Mucosa of descending colon (tissue), 3 donors: ENCODE measurements at places on chromosomes 4 and X.

GRCh38 chr4:40553995-40554394 is 75.7 kb downstream of the RBM47 start:
- no peak for DNase-seq

DNA sequence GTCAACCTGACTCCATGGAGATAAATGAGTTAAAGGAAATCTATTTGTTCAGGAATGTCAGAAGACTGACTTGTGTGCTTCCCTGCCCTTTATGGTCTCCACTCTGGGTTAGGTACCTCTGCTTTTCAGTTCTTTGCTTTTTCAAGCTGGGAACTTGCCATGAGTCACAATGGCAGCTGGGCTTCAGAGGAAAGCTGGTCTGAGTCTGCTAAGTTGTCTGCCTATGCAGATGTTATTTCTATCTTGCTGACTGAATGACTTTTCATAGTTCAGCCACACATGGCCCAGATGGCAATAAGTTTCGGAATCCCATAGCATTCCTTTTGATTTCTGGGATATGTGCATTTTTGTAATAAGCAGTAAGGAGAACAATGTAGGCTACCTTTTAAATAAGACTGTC is 337.9 kb upstream of the FGF13 start:
- DNase-seq, result no peak

- DNase-seq, result no peak
Observed at GRCh38 chr4:134862116-134862515, 660.5 kb upstream of the PABPC4L start.

DNA sequence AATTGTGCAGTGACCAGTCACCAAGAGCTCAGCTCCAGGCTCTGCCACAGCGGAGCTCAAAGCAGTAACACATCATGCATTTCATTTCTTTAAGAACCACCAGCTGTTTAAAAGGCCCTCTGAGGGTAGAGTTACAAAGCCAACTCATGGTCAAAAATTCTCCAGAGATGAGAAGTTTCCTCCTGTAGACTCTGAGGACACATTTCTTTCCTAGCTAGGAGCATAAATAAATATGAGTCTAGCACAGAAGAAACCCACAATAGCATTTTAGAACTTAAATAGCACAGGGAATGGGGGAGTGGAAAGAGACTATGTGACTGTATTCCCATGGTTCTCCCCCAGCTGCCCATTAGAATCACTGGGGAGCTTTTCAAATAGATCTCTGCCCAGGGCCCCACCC is 6.5 kb upstream of the CRMP1 start:
- no peak for DNase-seq

GRCh38 chr4:177190995-177191580 is 118.6 kb upstream of the NEIL3 start:
- DNase-seq, result no peak

- no peak for DNase-seq
Observed at GRCh38 chr4:47372561-47372960, 90.9 kb downstream of the COMMD8 start.

- DNase-seq, result no peak
Observed at GRCh38 chr4:37157476-37158167, 86.9 kb upstream of the NWD2 start.

DNA sequence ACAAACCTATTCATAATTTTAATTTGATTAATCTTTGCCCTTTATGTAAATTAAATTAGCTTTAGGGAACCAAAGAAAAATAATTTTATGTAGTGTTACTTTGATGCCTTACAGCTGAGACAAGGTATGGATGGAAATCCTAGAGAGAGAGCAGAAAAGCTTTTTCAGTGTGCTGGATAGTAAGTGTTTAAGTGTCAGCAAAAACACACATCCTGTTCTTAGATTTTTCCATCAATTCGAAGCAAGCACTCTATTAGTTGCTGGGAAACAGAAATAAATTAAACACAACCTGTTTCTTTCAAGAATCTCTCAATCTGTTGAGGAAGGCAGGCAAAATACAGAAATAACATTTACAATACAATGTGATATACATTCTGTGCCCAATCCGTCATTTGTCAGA is 327.8 kb downstream of the GALNTL6 start:
- no peak for DNase-seq

- no peak for DNase-seq
Observed at GRCh38 chr4:1960170-1960825, 48.5 kb downstream of the NELFA start.

DNA sequence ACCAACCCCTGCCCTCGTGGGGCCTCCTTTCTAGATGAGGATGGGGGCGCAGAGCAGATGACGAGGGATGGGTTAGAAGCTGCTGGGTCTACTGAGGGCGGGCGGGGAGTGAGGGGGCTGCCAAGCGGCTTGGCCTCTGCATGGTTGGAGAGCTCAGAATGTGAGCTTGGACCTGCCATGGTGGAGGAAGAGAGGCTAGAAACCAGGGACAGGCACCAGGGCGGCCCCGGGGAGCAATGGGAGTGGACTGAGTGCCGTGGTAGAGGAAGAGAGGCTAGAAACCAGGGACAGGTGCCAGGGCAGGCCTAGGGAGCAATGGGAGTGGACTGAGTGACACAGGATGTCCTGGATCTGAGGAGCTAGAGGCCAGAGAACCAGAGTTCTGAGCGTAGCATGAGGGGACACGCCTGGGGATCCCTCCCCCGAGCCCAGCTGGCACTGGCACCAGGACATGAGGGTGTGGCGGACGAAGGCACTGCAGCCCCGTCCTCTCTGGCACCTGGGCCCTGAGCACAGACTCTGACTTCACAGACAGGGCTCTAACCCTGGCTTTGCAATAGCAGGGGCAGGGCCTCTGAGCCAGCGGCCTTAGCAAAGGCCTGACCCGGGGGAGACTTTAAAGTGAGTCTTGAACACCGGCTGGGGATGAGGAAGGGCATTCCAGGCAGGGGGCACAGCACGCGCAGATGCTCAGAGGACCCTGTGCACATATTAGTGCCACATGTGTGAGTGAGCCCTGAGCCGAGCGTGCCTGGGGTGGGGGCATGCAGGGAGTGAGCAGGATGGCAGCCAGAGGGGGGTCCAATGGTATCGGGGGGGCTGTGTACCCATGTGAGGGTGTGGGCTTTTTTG is 214.0 kb upstream of the PSAPL1 start:
- no peak for DNase-seq

GRCh38 chr4:38531141-38531727 is 132.8 kb upstream of the KLF3 start:
- no peak for DNase-seq

DNA sequence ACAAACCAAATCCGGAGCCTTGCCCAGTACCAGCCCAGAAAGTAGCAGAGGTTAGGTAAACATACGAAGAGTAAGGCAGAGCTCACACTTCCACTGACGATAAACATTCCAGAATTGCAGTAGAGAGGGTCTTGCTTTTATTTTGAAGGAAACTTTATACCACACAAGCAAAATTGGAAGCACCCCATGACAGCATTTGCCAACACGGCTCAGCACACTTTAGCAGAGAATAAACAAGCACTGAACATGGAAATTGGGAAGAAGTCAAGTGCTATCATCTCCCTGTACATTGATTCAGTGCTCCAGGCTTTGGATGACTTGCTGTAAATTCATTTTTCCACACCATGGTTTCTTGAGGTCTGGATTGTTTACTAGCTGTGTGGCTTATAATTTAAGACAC is 160.7 kb upstream of the FAM47C start:
- no peak for DNase-seq

GRCh38 chrX:11585174-11585573 is 80.5 kb downstream of the ARHGAP6 start:
- no peak for DNase-seq

DNA sequence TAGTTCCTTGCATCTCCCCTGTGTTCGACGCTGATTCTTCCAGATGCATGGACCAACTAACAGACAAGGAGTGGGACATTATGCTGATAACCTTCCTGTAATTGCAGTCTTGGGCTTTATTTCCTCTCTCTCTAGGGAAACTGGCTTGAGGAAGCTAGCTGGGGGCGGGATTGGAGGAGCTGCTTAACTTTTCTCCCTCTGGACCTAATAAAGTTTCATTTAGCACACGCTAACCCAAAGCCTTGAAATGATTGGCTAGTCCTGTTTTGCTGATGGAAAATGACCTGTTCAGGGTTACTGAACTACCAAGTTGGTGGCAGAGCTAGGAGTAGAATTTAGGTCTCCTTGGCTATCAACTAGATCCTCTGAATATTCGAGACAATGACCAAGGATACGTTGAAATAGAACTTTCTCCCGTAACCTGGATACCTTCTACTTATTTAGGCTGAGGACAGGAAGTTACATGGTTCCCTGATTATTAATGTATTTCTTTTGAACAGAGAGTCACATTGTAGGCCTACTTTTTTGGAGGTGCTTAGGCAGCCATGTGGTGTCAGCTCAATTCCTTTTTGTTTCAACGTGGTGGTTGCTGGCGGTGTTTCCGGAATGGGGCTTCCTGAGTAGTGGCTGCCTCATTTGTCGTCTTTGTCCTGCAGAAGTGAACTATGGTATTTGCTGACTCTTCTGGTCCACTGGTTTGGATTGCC is 2.0 kb downstream of the PGK1 start:
- peak; percentile 10 for DNase-seq

- DNase-seq, result no peak
Observed at GRCh38 chrX:19479458-19479857, 35.9 kb downstream of the MAP3K15 start.

DNA sequence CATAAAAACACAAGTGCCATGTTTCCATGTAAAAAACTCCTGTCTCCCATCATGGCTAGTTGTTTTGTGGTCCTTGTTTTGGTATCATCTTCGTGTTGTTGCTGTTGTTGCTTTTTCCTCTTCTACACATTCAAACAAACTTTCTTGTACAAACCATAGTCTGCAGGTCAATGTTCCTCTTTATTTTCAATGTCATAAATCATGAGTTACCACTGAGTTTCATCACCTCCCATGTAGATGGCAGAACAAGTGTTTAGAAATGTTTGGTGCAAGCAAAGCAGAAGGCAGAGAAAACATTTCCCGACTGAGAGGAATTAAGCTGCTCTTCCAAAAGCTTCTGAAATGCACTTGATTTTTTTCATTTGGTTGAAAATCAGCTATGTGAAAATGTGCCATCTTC is 166.0 kb downstream of the ANTXR2 start:
- no peak for DNase-seq

GRCh38 chr4:28062562-28062961 is 1201.9 kb downstream of the STIM2 start:
- DNase-seq, result no peak

- no peak for DNase-seq
Observed at GRCh38 chr4:67743194-67743593, 11.0 kb downstream of the GNRHR start.

DNA sequence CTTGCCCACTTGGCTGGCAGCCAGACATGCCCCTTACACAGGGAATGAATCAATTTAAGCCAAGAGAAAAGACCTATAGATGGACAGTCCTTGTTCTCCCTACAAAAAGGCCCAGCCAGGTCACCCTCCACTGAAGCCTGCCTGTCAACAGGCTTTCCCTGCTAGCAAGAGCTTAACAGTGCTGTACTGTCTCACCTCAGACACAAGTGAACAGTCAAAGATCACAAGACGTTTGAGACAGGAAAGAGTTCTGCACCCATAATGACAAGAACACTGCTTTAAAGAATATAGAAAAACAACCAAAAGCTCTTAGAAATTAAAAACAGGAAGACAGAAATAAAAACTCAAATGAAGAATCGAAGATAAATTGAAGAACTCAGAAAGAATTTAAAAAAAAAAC is 4.6 kb downstream of the RNF175 start:
- no peak for DNase-seq

DNA sequence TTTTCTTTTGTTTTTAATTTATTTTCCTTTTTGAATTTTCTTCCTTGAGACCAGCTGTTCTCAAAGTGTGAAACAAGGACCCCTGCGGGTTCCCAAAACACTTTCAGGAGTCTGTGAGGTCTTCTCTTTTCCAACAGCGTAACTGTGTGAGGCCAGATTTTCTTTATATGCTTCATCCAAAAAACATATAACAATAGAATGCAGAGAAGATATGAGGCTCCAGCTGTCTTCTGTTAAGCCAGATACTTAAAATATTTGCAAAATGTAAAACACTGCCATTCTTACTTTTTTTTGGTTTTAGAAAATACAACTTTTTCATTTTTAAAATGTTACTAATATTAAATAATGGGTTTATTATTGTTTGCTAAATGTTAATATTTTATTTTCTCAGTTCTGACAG is 27.8 kb downstream of the USP38 start:
- no peak for DNase-seq

DNA sequence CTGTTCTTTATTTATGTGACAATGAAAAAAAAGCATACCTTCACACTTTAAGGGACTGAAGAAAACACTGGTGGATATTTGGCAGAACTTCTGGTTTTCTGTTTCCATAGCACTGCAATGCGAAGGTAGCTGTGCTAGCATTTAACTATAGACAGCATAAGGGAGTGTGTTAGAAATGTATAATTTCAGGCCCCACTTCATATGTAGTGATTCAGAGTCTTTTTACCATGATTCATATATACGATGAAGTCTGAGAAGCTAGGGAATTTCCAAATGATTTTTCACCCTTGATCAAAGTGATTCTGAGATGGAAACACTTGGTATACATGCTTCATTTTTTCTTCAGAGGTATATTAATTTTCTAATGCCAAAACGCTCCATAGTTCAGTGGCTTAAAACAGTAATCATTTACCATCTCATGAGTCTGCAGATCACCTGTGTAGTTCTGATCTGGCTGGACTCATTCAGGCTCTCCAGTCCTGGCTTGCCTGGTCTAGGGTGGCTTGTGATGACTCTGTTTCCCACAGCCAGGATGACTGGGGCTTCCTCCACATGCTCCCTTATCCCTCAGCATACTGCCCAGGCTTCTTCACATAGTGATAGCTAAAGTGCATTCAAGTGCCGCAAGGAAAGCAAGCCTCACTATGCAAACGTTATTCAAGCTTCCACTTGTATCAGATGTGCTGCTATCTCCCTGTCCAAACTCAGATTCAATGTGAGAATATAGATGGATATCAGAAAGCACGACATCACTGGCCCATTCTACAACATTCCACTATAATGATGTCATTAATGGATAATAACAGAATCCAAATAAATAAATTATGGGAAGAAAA is 790.1 kb downstream of the TECRL start:
- no peak for DNase-seq

- DNase-seq, result no peak
Observed at GRCh38 chrX:50099331-50099730, 101.5 kb downstream of the AKAP4 start.

GRCh38 chr4:142701017-142701416 is 145.1 kb downstream of the INPP4B start:
- no peak for DNase-seq

GRCh38 chrX:149853925-149854324 is 27.1 kb upstream of the MAGEA8 start:
- no peak for DNase-seq

DNA sequence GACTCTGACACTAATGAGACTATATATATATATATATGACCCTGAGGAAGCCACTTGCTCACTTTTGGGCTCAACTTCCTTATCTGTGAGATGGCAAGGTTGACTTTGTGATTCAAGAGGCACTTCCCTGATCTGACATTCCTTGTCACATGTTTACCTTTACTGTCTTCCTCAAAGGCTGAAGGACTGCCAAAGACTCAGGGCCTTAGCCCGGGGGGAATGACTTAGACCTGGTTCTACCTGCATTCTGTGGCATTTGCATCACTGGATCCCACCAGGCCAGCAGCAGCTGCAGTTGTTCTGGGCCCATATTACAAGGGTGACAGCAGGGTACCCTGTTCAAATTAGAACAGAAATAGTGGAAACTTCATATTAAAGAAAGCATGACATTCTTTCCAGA is 3.1 kb upstream of the HS6ST2 start:
- no peak for DNase-seq
